ENCODE measurements at places on chromosomes 16 and 17. TPM values are rescaled to one million over a fixed set of nuclear protein-coding genes. Genes with fewer than 3 reads are reported as not detected.

- no peak overlapping the region for H3K27ac ChIP-seq
- no peaks in the 10 kb centered on the region for H3K27me3 ChIP-seq
- H3K4me1 ChIP-seq: no peaks in the 10 kb centered on the region
- DNase-seq: no peak
These were observed 95.0 kb upstream of the PSMD7 start for GRCh38 chr16:74201576-74201975.

GRCh38 chr16:56260378-56261160, 69.3 kb downstream of the GNAO1 start:
- no peak for DNase-seq
- peaks cover 7% of the 10 kb centered on the region for H3K27me3 ChIP-seq
- H3K27ac ChIP-seq: no peak overlapping the region
- H3K4me3 ChIP-seq: no peak overlapping the region
- no peaks in the 10 kb centered on the region for H3K36me3 ChIP-seq

DNA sequence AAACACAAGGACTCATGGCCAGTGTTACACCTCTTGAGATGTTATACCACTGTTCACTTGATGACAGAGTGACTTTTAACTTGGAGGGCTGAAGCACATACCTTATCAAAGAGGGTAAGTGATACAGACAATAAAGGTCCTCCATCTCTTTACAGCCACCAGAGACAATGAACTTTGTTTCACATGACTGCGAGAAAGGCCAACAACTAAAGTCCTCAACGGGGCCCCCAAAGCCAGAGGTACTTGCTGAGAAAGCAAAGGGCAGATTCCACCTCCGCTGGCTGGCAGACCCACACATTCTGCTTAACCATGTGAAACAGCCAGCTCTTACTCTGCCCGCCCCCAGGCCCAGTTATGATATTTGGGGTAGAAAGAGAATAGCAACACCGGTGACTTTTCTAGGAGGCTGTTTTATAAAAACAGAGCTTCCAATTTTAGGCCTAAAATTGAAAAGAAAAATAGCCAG, 21.4 kb downstream of the DCUN1D3 start:
- no peaks in the 10 kb centered on the region for H3K27me3 ChIP-seq
- peaks cover 18% of the 10 kb centered on the region for H3K4me1 ChIP-seq
- DNase-seq: no peak
- no peak overlapping the region for H3K4me3 ChIP-seq
- H3K36me3 ChIP-seq: no peaks in the 10 kb centered on the region

- H3K27me3 ChIP-seq: peaks cover 4% of the 10 kb centered on the region
- no peaks in the 10 kb centered on the region for H3K36me3 ChIP-seq
- peak within 1 kb of the TSS; percentile 77 for H3K4me3 ChIP-seq
These were observed at the start of gene SLC16A11 for GRCh38 chr17:7043497-7044198. TSS of gene SLC16A11 (minus strand) at chr17:7044092. CDS start at chr17:7043513, 579 bp downstream.

GRCh38 chr17:13054666-13055065, 36.8 kb upstream of the ELAC2 start:
- DNase-seq: no peak
- H3K27me3 ChIP-seq: no peaks in the 10 kb centered on the region
- no peak overlapping the region for H3K4me3 ChIP-seq

GRCh38 chr17:5526821-5527598, 40.6 kb downstream of the MIS12 start:
- no peak overlapping the region for H3K4me3 ChIP-seq
- no peaks in the 10 kb centered on the region for H3K4me1 ChIP-seq
- no peak for DNase-seq
- H3K27me3 ChIP-seq: no peaks in the 10 kb centered on the region
- H3K27ac ChIP-seq: no peak overlapping the region

NPW gene
- total RNA-seq: 0.70 TPM

- no peak for DNase-seq
- no peak overlapping the region for H3K4me3 ChIP-seq
- no peaks in the 10 kb centered on the region for H3K4me1 ChIP-seq
- H3K36me3 ChIP-seq: no peaks in the 10 kb centered on the region
- no peaks in the 10 kb centered on the region for H3K27me3 ChIP-seq
These were observed 78.5 kb downstream of the C16orf78 start for GRCh38 chr16:49452108-49452507.

DNA sequence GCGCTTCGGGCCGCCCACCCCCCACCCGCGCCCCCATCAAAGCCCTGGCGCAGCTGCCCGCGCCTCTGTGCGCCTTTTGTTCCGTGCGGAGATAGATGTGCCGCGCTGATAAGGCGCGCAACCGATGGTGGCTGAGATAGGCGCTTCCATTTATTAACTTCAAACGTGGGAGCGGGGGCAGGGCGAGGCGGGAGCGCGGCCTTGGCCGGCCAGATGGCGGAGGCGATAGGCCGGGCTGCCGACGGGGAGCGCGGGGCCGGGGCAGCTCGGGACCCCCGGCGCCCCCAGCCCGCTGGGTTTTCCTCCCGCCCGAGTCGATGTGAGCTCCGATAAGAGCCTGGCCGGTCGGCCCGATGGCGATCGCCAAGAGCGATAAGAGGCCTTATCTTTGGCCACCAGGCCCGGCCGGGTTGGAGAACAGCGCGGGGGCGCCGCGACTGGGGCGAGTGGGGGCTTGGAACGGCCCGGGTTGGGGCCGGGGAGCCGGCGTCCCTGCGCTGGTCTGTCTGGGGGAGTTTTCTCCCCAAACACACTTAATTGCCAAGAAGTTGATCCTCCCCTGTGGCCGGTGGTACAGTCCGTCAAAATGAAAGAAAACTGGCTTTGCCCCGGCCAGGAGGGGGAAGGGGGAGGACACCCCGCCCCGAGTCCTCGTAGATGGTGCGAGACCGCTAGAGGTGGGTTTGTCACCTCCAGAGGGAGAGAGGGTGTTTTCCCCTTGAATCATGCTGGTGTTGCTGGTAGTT, 2.7 kb downstream of the ZFPM1 start:
- H3K4me1 ChIP-seq: peaks cover 35% of the 10 kb centered on the region
- no peaks in the 10 kb centered on the region for H3K27me3 ChIP-seq
- H3K4me3 ChIP-seq: peak overlapping the region; percentile 15
- peak; percentile 70 for DNase-seq

DNA sequence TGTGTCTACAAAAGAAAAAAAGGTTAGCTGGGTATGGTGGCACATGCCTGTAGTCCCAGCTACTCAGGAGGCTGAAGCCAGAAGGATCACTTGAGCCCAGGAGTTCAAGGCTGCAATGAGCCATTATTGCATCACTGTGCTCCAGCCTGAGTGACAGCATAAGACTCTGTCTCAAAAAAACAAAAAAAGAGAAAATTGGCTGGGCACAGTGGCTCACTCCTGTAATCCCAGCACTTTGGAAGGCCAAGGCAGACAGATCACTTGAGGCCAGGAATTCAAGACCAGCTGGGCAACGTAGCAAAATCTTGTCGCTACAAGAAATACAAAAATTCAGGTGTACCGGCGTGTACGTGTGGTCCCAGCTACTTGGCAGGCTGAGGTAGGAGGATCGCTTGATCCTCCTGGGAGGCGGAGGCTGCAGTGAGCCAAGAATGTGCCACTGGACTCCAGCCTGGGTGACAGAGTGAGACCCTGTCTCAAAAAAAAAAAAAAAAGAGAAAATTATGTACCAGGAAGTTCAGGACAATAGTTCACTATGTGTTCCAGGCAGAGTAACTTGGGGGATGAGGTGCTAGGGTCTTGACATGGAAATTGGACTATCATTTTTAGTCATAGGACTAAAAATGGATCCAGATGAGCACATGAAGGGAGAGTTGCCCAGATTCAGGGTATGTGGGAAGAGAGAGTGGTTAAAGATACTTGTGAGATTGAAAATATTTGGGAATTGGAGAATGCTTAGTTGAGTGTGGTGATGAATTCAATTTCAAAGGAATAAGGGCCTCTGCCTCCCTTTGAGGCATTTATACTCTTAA, 11.0 kb downstream of the ALDH3A2 start:
- peaks cover 30% of the 10 kb centered on the region for H3K36me3 ChIP-seq
- no peak for DNase-seq
- H3K4me3 ChIP-seq: no peak overlapping the region

CD300C gene
- total RNA-seq: 0.19 TPM

WNT3 gene
- 1.0 TPM for total RNA-seq

- no peak for DNase-seq
- no peak overlapping the region for H3K27ac ChIP-seq
- no peak overlapping the region for H3K4me3 ChIP-seq
- H3K27me3 ChIP-seq: no peaks in the 10 kb centered on the region
- no peaks in the 10 kb centered on the region for H3K4me1 ChIP-seq
- H3K36me3 ChIP-seq: no peaks in the 10 kb centered on the region
These were observed 183.5 kb upstream of the ANKFN1 start for GRCh38 chr17:55969562-55970324.

DNA sequence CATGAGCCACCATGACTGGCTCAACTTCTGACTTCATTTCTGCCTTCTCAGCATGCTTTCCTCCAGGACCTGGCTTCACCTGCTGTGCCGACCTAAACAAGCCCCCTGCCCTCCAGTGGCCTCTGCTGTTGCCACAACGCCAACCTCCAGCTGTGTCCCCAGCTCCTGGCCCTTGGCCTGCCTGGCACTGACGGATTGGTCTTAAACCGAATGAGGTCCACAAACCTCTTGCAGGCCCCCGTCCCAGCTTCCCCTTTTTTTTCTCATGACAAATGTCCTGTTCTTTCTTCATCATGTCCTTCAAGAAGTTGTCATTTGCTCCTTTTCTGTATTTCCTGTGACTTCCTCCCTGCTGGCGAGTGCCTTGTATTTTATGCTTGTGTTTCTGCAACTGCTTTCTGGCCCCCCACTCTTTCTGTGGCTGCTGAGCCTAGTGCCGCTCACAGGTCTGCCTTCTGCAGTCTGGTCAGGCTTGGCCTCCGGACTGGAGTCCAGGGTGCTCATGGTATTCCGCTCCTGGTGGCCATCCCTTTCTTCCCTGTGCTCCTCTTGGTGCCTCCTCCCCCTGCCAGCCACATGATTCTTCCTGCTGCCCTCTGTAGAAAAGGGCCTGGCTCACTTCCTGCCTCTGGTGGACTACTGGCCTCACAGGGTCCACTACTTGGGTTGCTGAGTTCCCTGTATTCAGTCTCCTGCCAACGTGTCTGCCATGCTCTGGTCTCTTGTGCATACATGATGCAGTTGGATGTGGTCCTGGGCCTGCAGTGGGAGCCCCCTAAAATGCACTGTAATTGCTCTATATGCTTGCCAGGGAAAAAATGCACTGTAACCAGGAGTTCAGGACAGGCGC, 2.9 kb downstream of the ATP6V0C start:
- H3K27me3 ChIP-seq: no peaks in the 10 kb centered on the region
- peak overlapping the region; percentile 96 for H3K4me3 ChIP-seq
- H3K4me1 ChIP-seq: peaks cover 82% of the 10 kb centered on the region
- peak overlapping the region; percentile 99 for H3K27ac ChIP-seq
- peaks cover 24% of the 10 kb centered on the region for H3K36me3 ChIP-seq

- H3K36me3 ChIP-seq: no peaks in the 10 kb centered on the region
- H3K27ac ChIP-seq: no peak overlapping the region
- DNase-seq: no peak
- H3K4me3 ChIP-seq: no peak overlapping the region
- H3K27me3 ChIP-seq: no peaks in the 10 kb centered on the region
- no peaks in the 10 kb centered on the region for H3K4me1 ChIP-seq
These were observed 6.5 kb upstream of the LLGL1 start for GRCh38 chr17:18218756-18219415.

DNA sequence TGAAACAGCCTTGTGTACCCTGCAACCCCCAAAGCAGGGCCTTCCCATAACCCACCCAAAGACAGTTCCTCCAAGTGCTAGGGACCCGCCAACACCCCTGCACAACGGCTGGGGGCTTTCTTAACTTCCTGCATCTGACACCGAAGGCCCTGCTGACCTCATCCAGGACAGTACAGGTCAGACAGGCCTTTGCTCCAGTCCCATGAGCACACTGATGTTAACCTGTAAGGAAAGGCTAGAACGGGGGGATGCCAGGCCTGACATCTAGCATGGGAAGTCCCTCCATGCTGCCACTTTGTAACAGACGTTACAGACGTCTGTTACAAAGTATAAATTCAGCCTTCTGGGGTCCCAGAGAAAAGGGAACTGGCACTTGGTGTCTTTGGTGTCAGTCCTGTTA, 369.1 kb downstream of the CPPED1 start:
- no peak overlapping the region for H3K27ac ChIP-seq
- no peaks in the 10 kb centered on the region for H3K27me3 ChIP-seq
- no peaks in the 10 kb centered on the region for H3K4me1 ChIP-seq
- peaks cover 10% of the 10 kb centered on the region for H3K36me3 ChIP-seq
- H3K4me3 ChIP-seq: no peak overlapping the region
- DNase-seq: no peak

DNA sequence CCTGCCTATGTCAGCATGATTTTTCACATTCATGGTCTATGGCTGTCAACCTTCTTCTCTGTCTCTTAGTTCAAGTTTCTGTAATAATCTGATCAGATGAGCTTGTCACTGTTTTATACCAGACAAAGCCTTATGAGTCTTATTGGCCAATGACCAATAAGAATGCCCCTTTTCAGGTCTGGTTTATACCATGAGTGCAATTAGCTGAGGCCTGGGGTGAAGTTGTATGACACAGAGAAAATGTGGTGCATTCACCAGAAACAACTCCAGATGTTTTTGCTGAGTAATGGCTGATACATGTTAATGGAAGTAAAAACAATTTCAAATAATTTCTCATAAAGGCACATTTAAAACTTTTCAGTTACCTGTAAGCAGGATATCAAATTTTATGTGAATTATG, 218.6 kb upstream of the CDH8 start:
- H3K27me3 ChIP-seq: no peaks in the 10 kb centered on the region
- no peak for DNase-seq
- no peak overlapping the region for H3K27ac ChIP-seq
- no peaks in the 10 kb centered on the region for H3K4me1 ChIP-seq
- H3K36me3 ChIP-seq: no peaks in the 10 kb centered on the region

SLC47A2 gene
- total RNA-seq: not detected

- peak; percentile 76 for DNase-seq
- H3K4me1 ChIP-seq: no peaks in the 10 kb centered on the region
- H3K27me3 ChIP-seq: no peaks in the 10 kb centered on the region
- no peak overlapping the region for H3K4me3 ChIP-seq
- peaks cover 54% of the 10 kb centered on the region for H3K36me3 ChIP-seq
These were observed 19.3 kb downstream of the GDE1 start for GRCh38 chr16:19502395-19503131.

- no peaks in the 10 kb centered on the region for H3K4me1 ChIP-seq
- H3K4me3 ChIP-seq: no peak overlapping the region
- H3K27ac ChIP-seq: no peak overlapping the region
- H3K27me3 ChIP-seq: no peaks in the 10 kb centered on the region
- H3K36me3 ChIP-seq: no peaks in the 10 kb centered on the region
These were observed 42.3 kb downstream of the ABCC12 start for GRCh38 chr16:48113471-48113870.

DNA sequence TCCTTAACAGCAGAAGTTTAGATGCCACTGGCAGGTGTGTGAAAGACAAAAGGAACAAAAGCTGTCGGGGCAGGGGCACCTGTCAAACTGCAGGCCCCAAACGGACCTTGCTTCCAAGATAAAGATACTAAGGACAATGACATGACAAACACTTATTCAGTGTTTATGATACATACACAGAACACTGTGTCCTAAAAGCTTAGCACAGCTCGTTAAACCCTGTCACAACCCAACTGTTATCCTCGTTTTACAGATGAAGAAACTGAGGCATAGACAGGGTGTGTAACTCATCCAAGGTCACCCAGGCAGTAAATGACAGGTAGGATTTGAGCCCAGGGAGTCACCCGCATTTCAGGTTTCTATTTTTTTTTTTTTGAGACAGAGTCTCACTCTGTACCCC, 9.6 kb downstream of the SDK2 start:
- no peaks in the 10 kb centered on the region for H3K27me3 ChIP-seq
- no peaks in the 10 kb centered on the region for H3K36me3 ChIP-seq
- DNase-seq: no peak
- no peak overlapping the region for H3K4me3 ChIP-seq
- no peak overlapping the region for H3K27ac ChIP-seq

- H3K27ac ChIP-seq: no peak overlapping the region
- peaks cover 22% of the 10 kb centered on the region for H3K4me1 ChIP-seq
- H3K36me3 ChIP-seq: no peaks in the 10 kb centered on the region
- no peak overlapping the region for H3K4me3 ChIP-seq
- no peak for DNase-seq
These were observed 32.3 kb downstream of the SLC7A5 start for GRCh38 chr16:87836844-87837581.

CMTM1 gene
- 5.9 TPM for total RNA-seq

All from B cell (primary cell).